ENCODE measurements at places on chromosomes 5 and 9. TPM values are rescaled to one million over a fixed set of nuclear protein-coding genes. Genes with fewer than 3 reads are reported as not detected.

Gene PTGES
- total RNA-seq = not detected

Gene TAL2
- total RNA-seq = not detected

Gene THG1L
- total RNA-seq = 26.8 TPM

Gene PITX1
- 1.1 TPM for total RNA-seq

Gene UBAP1
- total RNA-seq = 30.0 TPM

Gene GEMIN5
- total RNA-seq = 40.2 TPM

Gene SPINK13
- not detected for total RNA-seq
